CD8-positive, alpha-beta T cell (primary cell): ENCODE measurements at places on chromosomes 4 and X.

DNA sequence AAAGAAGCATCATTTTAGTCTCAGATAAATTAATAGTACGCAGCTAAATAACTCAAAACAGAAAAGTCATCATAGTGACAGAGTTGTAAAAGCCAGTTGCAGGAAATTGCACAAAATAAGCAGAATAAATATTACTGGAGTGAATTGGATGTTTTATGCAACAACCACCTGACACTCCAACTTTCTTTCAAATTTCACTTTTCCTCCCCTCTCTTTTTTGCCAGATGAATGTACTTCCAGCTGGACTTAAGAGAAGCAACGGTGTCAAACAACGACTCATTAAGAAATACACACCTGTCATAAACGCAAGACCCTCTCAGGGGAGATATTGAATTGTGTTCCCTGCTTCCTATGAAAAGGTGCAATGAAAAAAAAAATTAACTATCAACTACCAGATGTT lies 120.2 kb upstream of the HCCS start:
- DNase-seq, result no peak

- DNase-seq, result no peak
Measured at GRCh38 chrX:30620980-30621618, 32.1 kb upstream of the GK start.

DNA sequence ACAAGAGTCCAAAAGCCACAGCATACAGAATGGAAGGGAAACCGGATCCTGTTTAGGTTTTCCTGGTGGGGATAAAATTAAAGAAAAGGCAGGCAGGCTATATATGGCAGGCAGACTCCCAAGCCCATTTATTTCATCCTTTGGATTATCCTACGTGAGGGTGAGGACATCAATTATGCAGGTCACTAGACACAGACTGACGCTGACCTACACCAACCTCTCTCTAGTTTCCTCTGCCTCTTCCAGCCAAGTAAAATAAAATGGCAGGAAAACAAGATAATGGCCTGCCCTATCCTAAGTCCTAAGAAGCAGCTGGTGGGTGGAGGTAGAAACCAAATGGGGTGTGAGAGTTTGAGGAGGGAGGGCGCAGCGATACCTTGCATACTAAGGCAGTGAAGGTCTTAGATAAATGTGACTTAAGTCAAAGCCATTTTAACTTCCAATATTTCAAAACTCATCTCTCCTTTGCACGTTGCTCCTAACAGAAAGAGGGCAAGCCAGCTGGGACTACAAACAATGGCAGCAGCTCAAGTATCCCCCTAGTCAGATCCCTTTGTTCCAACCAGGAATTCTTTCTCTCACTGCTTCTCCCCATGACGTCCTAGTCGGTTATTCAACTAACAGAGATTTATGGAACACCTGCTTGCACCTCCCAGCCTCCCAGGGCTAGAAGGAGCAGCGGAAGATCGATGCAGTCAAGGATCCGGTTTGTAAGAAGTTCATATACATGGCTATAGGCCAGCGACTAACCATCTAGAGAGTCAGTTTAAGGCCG lies 72.8 kb downstream of the IRF2 start:
- no peak for DNase-seq

DNA sequence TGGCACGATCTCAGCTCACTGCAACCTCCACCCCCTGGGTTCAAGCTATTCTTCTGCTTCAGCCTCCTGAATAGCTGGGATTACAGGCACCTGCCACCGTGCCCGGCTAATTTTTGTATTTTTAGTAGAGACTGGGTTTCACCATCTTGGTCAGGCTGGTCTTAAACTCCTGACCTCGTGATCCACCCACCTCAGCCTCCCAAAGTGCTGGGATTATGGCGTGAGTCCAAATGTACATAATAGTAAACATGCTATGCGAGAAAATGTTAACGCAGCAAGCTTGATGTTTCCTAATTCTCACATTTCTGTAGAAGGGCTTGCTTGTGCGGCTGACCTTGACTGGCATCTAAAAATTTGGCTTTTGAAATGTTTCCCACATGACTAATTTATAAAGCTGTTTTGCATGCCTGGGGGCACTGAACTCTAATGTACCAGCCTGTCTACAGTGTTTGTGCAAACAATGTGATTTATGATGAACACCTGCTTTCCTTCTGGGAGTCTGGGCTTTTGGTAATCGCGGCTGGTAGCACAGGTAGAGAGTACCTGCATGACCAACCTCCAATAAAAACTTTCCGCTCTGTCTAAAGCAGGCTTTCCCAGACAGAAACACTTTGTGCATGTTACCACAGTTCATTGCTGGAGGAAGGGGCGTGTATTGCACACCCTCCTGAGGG lies 216.8 kb downstream of the IL15 start:
- DNase-seq, result no peak

- DNase-seq, result no peak
Measured at GRCh38 chr4:86338989-86339388, 20.9 kb downstream of the MAPK10 start.

DNA sequence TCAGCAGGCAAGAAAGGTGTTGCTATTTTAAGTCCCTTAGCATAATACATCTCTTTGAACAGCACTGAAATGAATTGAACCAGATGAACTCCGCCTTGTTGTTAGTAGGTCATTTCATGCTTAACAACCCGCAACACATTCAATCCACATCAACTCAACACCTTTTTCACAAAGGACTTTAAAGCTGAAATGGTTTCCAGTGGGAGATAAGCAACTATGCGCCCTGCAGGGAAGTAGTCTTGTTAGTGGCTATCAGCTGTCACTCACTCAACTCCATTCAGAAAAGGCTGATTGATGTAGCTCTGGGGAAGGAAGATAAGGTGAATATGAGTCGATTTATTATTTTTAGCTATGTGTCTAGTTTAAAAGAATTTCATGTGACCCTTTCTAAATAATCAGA lies 46.0 kb downstream of the ATP8A1 start:
- DNase-seq, result no peak

DNA sequence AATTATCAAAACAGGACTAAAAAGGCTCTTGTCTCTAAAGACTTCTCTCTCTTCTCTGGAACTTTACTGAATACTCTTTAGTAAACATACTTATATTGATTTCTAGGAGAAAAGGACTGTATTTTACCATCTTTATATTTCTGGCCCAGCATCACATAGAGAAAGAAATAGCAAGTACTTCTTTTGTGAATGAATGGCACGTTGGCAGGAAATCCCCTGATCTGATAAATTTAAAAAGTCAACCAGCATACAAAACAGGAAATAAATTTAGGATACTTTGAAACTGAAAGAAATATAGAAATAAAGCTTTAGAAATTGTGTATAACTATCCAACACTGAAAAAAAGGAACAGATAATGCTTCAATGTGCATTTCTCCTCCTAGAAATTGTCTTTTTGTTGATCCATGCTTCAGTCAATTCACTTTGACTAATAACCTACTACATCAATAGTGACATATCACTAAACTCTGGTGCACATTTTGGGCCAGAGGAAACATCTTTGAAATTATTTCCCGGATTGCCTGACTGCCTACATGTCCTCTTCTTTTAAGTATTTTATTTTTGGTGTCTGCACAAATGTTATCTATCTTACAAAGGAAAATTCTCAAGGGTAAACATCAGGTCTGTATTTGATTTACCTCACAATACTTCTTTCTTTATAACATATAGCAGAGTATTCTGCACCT lies 183.5 kb upstream of the FSTL5 start:
- no peak for DNase-seq

DNA sequence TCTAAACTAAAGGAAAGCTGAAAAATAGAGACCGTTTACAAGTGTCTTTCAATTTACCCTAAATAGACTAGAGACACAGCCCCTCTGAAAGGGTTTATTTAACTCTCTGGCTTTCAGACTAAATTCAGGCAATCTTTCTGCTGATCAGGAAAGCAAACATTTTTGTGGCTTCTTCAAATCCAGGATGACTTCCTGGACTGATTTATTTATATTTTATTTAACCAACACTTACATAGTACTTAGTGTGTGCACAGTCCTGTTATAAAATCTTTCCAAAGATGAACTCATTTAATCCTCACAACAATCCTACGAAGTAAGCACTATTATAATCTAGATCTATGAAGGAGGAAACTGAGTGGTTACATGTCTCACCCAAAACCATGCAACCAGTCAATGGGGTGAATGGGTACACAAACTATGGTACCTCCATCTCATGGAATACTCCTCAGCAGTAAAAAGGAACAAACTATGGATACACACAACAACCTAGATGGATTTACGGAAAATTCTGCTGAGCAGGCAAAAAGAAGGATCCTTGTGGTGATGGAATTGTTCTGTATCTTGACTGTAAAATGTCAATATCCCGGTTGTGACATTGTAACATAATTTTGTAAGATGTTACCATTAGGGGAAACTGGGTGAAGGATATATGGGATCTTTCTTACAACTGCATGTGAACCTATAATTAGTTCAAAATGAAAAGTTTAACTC lies 64.1 kb upstream of the MAMLD1 start:
- DNase-seq, result no peak

GRCh38 chr4:1668488-1668840 lies 15.6 kb downstream of the FAM53A start:
- no peak for DNase-seq

DNA sequence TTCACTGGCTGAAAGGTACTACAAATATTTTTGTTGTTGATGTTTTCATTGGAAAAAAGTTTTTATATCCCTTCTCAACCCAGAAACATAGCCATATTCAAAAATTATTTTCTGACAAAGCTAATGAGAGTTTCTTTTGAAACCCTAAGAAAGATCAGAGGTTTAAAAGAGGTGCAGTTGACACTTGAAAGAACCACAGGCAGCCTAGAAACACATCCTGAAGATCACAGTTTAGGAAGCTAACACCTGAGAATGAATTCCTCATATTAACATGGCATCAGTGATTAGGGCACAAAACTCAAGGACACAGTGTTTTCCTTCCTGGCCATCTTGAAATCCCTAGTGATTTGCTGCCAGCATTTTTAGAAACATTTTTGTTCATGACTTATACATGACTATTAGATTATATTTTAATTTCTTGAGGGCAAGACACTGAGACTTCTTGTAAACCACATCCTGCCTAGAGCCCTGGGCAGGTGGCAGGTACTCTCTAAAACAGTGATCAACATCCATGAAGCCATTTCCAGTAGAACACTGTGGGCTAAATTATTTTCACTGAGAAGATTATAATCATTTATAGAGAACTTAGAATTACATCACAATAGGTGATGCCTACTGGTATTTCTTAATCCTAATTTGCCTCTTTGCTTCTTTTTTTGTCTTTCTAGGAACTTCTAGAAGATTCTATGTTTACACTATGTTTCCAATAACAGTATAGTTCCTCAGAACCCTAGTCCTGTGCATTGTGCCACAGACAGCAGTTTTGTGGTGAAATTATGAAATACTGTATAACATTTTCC lies 80.0 kb downstream of the ARSJ start:
- peak; percentile 66 for DNase-seq

- no peak for DNase-seq
Measured at GRCh38 chr4:116752027-116752426, 333.3 kb downstream of the TRAM1L1 start.

GRCh38 chr4:187965726-187966125 lies 29.8 kb upstream of the ZFP42 start:
- DNase-seq, result no peak

- no peak for DNase-seq
Measured at GRCh38 chr4:85776579-85776978, 301.6 kb downstream of the ARHGAP24 start.

GRCh38 chrX:83469551-83469950 lies 38.5 kb upstream of the POU3F4 start:
- DNase-seq, result peak; percentile 4

DNA sequence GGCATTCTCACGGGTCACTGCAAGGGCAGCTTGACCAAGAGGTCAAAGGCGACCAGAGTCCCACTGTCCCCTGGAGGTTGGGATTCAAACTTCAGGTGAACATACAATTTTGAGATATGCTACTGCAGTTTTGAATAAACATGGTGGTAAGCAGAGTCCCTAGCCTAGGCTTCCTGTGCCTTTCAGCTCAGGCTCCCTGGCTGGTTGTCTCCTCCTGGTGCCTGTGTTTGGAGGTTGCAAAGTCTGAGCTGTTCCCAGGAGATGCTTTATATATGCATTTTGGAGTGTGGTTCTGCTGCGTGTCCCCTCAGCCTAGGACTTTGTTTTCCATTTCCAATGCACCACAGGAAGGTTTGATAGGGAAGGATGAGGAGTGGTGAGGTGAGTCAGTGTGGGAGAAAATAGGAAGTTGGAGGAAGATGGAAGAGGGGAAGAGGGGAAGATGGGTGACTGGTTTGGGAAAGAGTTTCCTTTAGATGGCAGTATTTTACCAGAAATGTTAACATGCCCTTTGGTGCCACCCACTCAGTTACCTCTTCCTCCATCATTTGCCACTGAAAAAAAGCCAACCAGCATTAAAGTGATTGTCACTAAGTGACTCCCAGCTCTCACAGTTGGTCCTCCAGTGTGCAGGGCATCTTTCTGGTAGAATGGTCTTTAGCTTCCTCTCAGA lies 211.7 kb upstream of the AGTR2 start:
- DNase-seq, result no peak

DNA sequence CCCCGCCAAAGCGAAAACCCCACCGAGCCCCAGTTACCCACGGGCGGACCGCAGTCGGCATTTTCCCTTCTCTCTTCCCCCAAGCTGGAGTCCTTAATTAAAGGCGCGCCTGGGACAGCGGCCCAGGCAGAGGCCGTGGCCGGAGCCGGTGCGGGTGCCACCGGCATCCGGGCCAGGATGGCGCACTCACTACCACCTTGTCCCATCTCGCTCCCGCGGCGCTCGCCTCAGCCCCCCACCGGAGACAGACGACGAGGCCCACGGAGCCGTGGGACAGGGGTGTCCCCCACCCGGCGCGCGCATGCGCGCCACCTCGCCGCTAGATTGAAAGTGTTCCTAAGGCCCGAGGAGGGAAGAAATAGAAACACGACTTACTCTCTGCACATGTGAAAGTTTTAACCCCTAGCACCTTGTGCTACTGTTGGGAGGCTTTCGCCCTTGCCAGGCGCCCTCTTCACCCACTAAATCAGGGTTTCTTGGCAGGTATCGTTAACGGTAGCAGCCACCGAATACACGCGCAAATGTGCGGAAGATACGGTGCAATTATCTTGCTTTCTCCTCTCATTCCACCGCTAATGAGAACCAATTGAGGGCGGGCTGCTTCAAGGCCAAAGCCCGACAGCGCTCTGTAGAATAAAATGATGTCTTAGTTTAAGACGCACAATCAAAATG lies 64.3 kb upstream of the CCDC160 start:
- DNase-seq, result peak; percentile 18

DNA sequence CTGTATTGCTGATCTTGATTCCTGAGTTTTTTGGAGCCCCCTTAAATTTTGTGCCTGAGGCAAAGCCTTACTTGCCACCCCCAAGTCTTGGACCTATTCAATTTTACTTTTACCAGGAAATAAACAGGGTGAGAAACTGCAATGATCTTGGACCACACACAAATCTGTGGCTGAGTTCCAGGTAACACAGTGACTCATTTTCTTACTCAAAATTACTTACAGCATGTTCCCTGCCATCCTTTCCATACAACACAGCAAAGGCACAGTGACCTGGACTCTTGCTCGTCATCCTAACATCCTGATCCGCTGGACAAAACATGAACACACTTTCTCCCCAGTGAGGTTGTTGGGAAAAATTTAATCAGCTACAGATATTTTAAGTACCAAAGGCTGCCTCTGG lies 60.7 kb upstream of the S100G start:
- DNase-seq, result no peak

GRCh38 chr4:119014658-119015057 lies 121.0 kb upstream of the MYOZ2 start:
- DNase-seq, result no peak

GRCh38 chr4:8917868-8918783 lies 46.5 kb upstream of the HMX1 start:
- DNase-seq, result peak; percentile 54
